ENCODE measurements at places on chromosomes 1 and 21.

DNA sequence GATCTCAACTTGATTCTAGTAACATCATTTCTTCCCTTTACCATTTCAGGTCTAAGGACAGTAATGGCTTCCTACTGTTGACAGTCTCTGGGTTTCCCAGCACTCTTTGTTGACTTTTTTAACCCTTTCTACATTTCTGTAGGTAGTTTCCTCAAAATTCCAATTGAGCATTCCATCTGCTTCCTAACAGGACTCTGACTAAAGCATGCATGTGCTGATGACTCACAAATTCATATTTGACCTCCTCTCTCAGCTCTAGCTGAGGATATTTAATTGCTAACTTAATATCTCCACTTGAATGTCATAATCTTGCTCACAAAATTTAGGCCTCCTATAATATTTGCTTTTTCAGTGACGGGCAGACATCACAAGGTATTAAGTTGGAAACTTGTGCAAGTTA lies 93.3 kb upstream of the ZNHIT6 start:
- no peak for DNase-seq

DNA sequence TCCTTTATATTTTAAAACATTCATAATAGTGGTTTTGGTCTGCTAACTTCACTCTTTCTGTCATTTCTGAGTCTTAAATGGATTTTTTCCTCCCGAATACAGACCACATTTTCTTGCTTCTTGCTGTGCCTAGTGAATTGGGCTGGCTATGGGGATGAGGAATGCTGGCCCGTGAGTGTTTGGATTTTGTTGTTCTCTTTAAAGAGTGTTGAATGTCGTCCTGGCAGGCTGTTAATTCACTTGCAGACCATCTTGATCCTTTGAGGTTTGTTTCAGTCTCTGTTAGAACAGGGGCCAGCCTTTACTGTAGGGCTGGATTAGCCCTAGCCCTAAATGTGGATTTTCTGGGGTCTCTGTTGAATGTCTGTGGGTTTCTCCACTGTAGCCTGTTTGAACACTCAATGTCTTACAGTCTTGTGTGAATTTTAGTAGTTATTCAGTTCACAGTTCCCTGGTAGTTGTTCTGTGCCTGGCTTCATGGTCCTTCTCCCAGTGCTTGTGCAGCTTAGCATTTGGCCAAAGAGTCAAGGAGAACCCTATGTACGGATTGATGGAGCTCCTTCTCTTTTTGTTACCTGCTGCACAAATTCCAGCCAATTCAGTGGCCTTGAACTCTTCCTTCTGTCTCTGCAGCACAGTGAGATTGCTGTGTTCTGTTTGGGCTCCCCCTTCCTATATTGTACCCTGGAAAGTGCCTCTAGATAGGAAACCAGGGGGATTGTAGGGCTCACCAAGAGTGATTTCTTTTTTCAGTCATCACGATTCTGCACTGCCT lies 95.7 kb downstream of the DYRK1A start:
- DNase-seq: no peak

DNA sequence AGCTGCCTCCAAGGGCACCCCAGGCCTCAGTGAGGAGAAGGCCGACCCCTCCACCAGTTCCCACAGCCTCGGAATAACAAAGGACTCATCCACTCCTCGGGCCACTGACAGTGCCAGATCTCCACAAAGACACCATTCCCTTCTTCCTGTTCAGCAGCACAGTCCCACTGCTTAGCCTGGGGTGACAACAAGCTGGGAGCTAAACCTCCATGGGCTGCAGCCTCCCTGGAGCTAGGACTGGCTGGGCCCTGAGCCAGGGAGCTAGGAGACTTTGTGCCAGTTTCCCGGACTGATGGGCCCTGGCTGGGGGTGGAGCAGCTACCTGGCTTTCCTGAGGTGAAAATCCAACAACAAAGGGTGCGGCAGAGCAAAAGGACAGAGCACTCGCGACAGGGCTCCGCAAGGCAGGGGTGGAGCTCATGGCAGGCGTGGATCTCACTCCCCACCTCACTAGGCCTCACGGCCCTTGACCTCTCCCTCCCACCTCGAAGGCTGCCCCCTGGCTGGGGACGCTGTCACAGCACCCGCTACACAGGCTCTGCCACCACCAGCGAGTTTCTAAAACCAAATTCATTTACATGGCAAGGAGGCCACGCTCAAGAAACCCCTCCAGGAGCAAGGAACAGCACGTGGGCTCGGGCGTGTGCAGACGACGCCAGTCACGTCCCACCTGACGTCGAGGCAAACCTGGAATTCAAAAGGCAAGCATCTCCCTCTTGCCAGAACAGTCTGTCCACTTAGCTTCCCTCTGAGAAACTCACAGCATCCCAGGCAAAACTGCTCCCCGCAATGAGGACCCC lies 13.8 kb downstream of the SLC35E2B start:
- no peak for DNase-seq

DNA sequence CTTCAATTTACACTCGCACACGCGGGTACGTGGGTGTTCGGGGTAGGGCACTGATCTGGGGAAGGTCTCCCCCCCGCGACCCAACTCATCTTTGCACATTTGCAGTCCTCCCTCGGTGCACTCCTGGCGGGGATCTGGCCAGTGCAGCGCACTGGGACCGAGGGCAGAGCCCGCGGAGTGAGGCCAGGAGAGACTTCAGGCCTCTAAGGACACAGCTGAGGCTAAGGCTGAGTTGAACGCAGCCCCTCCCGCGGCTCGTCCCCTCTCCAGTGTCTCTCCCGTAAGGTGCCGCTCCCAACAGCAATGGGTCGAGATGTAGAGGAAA lies 936 bp upstream of the NCAM2 start:
- DNase-seq: no peak

- no peak for DNase-seq
These were observed 5.7 kb upstream of the FYB2 start for GRCh38 chr1:56824938-56825337.

GRCh38 chr1:184035719-184036516 lies 1.6 kb downstream of the COLGALT2 start:
- no peak for DNase-seq

DNA sequence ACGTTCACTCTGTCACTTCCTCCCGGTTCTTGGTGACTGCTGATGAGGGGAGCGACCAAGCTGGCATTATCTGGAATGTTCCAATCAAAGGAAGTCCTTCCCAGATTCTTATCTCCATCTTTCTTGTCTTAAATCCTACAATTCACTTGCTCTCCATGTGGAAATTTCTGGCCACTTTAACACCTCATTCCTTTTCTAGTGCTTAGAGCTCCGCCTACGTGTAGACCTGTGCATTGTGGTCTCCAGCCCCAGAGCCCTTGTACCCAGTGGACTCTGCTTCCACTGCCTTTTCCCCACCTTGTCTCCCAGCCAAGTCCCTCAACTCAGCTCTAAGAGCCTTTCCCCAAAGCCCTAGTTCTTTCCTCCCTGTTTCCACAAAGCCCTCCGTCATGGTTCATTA lies 12.2 kb upstream of the KLHDC7A start:
- no peak for DNase-seq

GRCh38 chr1:184792450-184792969 lies 37.9 kb upstream of the EDEM3 start:
- no peak for DNase-seq

DNA sequence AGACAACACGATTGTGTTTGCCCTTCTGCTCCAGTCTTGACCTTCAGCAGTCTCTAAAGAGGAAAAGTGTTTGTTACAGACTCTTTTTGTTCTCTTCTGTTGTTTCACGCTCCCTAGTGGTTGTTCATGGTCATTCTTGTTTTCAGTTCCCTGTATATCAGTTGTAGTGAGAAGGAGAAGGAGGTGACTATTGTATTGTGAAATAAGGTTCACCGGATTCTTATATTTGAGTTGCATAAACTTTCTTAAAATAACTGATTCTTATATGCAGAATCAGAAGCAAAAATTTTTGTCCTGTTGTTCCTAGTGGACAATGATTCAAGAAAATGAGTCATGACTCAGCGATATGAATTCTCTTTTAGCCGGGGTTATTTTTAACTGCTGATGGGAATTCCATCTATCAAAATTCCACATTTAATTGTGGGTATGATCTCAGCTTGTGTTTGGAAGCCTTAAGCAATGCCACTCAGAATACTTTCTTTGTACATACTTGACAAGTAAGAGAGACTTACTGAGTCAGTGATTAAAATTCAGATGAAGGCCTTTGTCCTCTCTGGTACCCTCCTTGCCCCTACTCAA lies 152.2 kb downstream of the CLEC20A start:
- no peak for DNase-seq

DNA sequence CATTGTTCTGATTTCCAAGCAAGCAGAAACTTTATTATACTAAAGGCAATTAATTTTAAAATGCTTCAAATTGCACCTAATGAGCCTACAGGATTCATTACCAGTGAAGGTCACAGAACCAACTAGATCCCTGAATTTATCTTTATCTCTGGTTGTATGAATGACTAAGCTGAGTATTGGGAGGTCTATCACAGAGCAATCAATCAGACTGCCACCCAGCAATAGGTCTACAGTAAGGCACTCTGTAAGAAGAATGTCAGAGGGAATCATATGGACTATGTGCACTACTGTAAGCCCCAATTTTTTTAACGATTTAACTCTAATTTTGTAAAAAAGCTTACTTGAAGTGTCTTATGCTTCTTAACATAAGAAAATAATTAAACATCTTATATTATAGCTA lies 707.0 kb downstream of the AMY1C start:
- DNase-seq: no peak

GRCh38 chr1:86339906-86340305 lies 56.2 kb downstream of the ODF2L start:
- no peak for DNase-seq

DNA sequence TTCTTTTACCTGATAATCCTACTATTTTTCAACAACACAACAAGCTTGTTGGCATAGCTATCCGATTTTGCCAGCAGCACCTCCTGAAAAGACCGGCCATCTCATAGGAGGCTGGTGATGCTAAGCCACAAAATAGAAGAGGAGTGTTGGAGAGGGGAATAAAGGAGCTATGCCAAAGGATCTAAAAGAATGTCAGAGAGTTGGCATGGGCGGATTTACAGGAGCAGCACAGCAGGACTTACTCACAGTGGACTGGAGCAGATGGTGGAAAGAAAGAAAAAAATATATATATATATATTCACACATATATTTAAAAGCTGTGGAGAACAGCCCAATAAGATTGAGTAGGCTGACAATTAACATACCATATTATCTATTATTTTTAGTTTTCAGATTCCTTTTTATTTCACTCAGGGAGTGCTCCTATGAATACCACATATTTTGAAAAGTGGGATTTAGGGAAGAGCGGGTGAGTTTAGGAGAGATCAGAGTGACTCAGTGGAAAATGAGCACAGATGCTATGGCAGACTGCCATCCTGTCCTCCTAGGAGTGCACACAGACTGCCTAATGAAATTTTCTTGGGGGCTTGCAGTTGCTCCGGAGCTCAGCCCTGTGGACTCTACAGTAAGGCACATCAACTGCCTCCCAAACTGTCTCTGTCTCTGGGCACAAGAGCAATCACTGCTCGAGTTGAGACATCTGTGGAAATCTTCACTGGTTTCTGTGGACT lies 394.4 kb upstream of the CHRM3 start:
- DNase-seq: no peak

DNA sequence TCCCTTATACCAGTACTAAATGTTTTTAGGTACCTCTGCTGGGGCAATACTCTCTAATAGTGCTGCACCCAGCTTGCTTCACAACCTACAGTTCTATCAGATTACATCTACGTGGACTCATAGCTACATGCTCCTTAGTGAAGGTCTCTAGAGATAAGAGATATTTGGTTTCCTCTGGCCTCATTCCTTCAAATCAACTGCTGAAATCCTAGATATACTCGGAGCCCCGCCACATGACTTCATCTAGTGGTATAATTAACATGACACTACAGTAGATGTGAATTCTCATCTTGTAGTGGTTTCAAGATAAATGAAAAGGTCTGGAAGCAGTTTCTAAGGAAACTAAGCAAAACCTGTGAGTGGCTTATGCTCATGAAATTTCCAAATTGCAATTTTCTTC lies 115.4 kb downstream of the SMYD2 start:
- DNase-seq: no peak

GRCh38 chr1:185816460-185816859 lies 82.3 kb downstream of the HMCN1 start:
- no peak for DNase-seq

- DNase-seq: no peak
These were observed 164.3 kb upstream of the GREM2 start for GRCh38 chr1:240776237-240776636.

GRCh38 chr1:34066981-34067603 lies 97.9 kb downstream of the CSMD2 start:
- DNase-seq: no peak

DNA sequence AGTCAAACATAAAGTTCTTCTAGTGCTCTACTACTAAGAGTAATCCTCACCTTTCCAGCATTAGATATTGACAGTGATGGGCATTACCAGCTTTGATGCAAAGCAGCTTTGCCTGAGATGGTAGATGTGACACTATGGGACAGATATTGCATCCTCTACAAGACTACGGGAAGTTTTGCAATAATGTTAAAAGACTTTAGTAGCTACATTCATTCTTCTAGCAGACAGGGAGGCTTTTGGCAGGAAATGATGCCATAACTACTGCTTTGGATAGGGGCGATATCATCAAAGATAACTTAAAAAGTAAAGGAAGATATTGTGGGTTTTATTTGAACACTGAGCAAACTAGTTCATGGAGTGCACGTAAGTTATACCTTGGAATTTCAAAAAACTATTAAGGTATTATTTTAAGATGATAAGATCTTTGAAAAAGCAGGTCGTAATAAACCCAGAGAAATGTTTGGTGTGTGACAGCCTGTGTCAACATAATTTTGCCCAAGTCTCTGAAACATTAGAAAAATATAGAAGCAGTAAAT lies 368.3 kb upstream of the TMPRSS15 start:
- DNase-seq: no peak

DNA sequence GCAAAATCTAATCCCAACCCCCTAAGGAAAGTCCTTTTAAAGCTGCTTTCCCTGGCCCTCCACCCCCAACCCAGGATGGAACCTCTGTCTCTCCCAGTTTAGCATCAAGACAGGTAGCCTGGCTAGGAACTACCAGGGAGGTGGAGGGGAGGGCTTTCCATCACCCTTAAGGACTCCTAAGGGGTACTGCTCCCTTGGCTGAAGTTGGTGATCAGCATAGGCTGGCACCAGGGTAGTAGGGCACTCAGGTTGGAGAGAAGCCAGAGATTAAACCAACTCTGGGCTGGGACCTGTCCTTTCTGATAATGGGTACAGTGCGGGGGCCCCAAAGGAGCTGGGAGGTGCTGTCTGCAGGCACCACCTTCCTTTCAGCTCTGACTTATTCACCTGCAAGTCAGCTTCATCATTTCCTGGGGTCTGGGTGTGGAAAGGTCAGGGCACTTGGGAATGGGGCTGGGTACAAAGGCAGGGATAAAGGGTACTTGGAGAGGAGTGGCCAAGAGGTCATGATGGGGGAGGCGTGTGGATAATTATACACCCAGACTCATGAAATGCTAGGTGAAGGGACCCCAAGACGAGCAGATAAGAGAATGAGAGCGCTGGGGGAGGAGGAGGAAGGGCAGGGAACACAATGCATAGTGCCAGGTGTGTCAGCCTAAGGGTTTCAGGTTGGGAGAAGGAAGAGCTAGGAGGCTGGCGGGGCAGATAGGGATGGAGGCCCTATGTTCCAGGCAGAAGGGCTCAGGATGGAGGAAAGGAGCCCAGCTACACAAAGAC lies 1.2 kb downstream of the ARHGEF2 start:
- DNase-seq: no peak

All from T-helper 1 cell (primary cell).